ENCODE measurements at places on chromosomes 11 and 22.

DNA sequence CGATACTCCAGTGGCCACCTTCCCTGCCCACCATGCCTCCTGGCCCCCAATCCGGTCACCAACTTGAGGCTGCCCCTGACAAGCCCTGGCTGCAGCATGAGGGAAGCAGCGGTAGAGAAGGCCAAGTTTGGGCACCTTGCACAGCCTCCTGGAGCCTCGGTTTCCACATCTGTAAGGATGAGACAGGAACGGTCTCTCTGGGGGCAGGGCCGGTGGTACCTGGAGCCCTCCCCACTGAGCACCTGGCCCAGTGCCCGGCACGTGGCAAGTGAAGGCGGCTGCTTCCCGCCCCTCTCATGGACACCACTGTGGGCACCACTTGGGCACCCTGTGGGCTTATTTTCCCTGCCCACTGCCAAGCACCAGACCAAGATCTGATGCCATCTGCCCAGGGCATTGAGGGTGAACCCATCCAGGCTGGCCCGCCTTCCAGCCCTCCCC lies 77.8 kb downstream of the CDKN1C start:
- no peak for DNase-seq

- DNase-seq, result no peak
Observed at GRCh38 chr22:23122216-23122957, 19.4 kb downstream of the RSPH14 start.

DNA sequence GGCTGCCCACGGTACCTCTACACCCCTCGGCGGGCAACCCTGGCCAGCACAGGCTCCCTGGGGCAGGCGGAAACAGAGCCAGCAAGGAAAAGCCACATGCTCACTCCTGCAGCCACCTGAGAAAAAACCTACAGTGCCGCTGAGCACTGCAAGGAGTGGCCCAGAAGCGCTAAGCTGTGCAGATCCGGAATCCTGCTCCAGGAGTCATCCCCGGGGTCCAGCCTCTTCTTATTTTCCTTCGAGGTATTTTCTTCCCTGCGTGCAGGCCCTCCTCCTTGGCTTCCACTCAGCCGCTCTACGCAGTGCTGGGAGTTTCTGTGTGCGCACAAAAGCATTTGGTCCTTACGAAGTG lies 81.0 kb downstream of the TRMU start:
- no peak for DNase-seq

GRCh38 chr22:23544852-23545251 lies 35.2 kb downstream of the IGLL1 start:
- no peak for DNase-seq

GRCh38 chr11:71080239-71081097 lies 171.9 kb downstream of the SHANK2 start:
- peak; percentile 61 for DNase-seq

GRCh38 chr22:24325105-24325757 lies 54.6 kb downstream of the SPECC1L start:
- DNase-seq, result peak; percentile 93

DNA sequence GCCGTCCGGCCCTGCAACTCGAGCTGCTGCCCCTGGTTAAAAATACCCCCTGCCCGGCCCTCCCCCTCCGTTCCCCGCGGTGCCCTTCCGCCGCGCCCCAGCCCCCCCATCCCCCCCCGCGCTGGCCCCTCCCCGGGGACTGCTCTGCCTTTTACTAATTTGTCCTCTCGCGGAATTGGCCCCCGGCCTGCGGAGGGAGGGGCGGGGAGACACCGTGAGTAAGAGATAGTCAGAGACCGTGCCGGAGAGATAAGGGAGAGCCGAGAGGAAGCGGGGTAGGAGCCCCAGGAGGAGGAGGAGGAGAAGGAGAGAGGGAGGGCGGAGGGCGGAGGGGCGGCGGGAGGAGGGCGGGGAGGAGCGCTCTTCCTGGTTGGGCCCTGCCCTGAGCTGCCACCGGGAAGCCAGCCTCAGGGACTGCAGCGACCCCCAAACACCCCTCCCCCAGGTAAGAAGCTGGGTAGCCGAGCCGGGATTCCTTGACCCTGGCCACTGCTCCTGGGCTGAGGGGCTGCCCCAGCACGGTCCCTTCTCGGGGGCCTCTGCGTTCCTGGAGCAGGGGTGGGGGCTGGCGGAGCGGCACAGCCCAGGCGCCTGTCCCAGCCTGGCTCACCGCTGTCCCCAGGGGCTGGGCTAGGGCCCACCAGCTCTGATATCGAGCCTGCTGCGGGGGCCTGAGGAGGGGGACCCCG lies at the start of gene CAPN1:
Gene CAPN1, plus strand, starts transcription at position 360 of the 689 bp plus-strand sequence. CDS start 774 bp downstream, outside the sequence.
- peak; percentile 95 for DNase-seq

DNA sequence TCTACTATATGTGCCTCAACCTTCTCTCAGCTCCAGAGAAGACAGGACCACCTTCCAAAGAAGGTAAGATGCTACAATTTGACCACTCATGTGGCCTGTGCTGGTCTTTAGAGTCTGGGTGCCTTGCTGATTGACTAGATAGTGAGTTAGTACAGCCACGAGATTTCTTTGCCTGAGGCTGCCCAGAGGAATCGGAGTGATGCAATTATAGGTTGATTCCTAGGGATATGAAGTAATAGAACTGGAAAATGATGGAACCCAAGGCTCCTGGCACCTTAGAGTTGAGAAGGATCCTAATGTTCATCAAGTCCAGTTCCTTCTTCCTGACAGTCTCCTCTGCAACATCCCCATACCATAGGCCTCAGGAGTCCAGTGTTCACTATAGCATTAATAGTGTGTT lies 46.5 kb upstream of the CCDC134 start:
- DNase-seq, result no peak

DNA sequence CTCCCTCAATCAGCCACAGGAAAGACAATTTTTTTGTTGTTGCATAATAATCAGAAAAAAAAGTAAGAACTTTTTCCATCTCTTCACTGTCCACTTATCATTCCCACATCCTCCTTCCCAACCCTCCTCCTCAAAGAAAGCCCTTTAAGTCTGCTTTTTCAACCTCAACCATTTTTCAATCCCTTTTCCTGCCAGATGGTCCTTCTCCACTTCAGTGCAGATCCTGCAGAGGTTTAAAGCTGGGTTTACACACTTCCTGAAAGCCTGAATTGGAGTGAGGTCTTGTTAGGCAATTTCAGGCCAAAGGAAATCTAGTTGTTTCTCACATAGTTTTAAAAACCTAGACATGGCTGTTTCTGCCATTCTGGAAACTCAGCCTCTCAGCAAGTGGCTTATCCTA lies 78.3 kb downstream of the RPL27A start:
- DNase-seq, result no peak

DNA sequence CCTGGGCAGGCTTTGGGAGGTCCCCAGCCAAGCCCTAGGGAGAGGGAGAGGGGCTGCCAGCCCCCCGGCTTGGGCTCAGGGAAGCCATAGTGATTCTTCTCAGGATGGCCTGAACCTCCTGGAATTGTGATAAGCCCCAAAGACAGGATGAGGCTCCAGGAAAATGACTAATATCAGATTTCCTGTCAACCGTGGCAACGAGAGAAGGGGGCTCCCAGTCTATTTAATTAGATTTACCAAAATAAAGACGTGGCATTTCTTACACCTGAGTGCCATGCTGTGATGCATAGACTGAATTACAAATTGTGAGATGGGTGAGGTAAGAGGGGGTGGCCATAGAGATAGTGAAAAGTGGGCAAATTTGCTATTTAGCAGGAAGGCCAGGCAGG lies 20.4 kb downstream of the SERPINH1 start:
- DNase-seq, result no peak

- DNase-seq, result no peak
Observed at GRCh38 chr11:72673943-72674828, at the start of gene PDE2A. Gene PDE2A (minus strand): TSS chr11:72674422. CDS start chr11:72674207, 215 bp downstream.

DNA sequence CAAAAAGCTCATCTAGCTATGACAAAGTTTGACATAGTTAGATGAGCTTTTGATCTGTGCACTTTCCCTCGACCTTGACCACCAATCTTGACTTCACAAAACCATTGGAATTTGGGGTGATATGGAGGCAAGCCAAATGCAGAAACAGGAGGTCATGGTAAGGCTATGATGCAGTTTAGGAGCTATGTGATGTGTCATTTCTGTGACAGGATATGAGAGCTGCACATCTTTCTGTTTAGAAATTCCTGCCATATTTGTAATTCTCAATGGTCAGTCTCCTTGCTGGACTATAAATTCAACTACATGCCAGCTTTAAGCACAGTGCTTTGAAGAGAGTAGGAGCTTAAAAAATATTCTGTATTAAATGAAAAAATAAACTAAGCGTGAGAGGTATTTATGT lies 12.9 kb downstream of the OR51B6 start:
- peak; percentile 90 for DNase-seq

DNA sequence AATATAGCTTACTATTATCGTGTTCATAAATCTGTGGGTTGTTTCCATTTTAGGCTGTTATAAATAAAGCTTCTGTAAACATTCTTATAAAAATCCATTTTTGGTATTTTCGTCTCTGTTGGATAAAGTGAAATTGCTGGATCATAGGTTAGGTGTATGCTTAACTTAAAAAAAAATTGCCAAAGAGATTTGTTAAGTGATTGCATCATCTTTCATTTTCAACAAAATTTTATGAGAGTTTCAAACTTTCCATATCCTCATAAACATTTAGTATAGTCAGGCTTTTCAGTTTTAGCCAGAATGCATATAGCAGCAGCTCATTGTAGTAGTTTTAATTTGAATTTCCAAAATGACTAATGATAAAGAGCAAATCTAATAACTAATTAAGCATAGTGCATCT lies 146.7 kb upstream of the CNTN5 start:
- no peak for DNase-seq

GRCh38 chr11:82288471-82288870 lies 445.2 kb downstream of the FAM181B start:
- DNase-seq, result no peak

DNA sequence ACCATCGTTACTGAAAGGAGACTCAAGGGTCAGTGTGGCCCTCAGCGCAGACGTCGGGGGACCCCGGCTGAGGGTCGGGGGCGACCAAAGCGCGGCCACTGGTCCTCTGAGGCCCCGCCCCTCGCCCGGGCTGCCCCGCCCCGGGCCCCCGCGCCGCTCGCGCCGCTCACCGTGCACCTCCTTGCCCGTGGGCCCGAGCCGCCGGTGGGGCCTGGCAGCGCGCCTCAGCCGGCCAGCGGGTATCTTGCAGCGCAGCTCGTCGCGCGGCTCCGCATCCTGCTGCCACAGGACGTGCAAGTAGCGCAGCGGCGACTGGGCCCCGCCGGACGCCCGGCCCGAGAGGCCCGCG lies 419 bp downstream of the ANKRD54 start:
- no peak for DNase-seq

DNA sequence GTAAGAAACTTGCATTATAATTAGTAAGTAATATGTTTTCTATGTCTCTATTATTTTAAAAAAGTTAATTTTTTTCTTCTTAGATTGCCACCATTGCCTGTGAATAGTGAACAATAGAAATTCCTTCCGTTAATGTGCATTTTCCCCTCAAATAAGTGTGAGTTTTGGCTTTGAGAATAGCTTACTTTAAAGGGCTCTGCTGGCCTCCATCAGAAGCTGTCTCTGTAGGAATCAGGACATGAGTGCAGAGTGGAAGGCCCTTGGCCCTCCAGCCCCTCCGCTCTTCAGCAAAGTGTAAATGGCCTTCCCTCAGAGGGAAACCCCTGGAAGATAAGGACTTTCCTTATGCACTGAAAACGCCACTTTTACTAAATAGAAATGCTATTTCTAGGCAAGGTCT lies 24.1 kb upstream of the ADORA2A start:
- DNase-seq, result no peak

DNA sequence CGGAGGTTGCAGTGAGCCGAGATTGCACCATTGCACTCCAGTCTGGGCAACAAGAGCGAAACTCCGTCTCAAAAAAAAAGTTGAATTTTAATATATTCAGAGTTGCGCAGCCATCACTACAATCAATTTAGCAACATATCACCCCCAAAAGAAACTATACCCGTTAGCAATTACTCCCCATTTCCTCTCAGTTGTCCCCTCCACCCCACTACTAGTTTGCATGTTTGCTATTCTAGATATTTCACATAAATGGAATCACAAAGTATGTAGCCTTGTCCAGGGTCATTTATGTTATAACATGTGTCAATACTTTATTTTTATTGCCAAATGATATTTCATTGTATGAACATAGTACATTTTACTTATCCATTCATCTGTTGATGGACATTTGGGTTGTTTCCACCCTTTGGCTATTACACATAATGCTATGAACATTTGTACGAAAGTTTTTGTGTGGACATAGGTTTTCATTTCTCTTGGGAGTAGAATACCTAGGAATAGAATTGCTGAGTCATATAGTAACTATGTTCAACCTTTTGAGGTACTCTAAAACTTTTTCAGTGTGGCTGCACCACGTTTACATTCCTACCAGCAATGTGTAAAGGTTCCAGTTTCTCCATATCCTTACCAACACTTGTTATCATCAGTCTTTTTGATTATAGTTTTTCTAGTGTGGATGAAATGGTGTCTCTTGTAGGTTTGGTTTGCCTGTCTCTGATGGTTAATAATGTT lies 2.2 kb downstream of the ZNF143 start:
- peak; percentile 9 for DNase-seq

GRCh38 chr11:33704240-33705002 lies 3.8 kb upstream of the C11orf91 start:
- DNase-seq, result no peak

- DNase-seq, result no peak
Observed at GRCh38 chr11:95066716-95067038, at the start of gene SRSF8. Gene SRSF8 (plus strand): TSS chr11:95066919. CDS start chr11:95067227, 308 bp downstream.

GRCh38 chr22:39719559-39720450 lies 149.3 kb downstream of the CACNA1I start:
- DNase-seq, result no peak

DNA sequence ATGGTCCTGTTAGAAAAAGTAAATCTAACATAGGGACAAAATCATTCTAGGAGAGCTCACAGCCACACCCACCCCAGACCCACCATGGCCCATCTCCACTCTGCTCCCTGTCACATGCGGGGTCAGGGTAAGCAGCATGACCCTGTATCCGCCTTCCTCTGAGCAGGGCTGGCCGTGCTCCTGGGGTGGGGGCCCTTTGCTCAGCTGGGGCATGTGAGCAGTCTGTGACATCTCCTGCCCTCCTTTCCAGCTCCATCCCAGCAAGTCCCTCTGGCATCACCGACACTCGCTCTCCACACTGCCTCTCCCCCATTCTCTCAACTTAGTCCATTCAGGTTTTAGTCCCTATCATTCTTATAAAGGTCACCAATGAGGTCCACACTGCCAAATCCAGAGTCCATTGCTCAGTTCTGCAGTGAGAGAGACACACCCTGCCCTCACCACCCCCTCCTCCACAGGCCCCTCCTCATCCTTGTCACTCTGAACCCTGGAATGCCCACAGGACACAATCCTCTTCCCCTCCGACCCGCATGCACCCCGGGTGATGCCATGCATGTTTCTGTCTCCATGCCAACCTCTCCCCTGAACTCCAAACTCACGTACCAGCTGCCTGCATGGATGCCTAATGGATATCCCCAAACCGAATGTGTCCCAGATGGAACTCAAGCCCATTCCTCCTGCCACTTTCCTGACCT lies 65.1 kb upstream of the PITPNB start:
- DNase-seq, result no peak

DNA sequence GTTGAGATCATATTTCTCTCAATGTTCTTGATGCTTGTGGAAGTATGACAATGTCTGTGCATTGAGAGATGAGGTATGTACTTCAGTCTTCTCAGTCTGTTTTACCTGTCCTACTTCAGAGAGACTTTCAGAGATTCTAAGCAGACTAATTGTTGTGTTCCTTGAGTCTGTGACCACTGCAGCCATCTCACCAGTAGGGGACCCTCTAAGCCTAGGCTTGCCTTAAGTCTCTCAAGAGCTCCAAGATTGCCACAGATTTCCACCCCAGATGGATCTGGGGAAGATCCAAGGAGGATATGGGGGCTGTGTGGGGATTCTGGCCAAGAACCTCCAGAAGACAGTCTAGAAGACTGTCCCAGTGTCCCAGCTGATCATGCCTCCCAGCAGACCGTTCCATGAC lies 179.9 kb upstream of the PLET1 start:
- DNase-seq, result no peak

Data from fibroblast of skin of back (primary cell).